Astrocyte of the spinal cord (primary cell): ENCODE measurements at places on chromosomes 11 and 22.

DNA sequence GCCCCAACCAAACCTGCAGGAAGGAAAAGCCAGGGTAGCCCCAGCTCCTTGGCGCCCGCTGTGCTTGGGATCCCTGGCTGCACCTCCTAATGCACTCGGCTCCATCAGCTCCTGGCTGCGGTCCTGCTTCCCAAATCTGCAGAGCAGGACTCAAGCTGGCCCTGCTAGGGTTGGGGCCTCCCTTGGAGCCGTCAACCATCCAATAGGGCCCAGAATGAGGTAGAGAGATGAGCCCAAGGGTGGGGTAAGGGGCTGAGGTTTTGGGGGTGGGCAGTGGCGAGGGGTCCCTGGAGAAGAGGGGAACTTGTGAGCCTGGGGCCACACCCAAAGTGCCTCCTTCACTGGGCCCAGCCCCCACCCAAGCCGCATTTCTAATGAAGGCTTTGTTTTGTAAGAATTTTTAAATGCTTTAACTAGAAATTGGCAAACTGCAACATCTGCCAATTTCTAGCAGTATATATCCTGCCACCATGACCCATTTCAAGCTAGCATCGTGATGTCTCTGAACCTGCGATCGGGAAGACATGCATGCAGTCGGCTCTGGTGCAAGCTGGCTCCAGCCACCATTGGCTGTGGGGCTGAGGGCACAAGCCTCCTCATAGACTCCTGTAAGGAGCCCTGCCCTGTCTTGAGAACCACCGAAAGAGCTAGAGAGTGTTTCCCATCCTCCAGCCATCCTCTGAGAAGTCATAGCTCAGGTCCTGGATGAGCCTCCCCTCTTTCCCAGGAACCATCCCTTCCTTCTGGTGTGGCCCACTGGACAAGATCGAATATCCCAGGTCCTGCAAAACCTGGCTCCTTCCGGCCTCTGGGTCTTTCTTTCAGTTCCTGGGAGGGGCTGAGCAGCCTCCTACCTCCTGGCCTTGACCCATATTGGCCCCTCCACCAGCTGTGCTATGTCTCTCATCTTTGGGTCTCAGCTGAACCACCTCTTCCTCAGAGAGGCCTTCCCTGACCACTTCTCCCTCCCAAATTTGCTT is 15.5 kb downstream of the C1QTNF6 start:
- DNase-seq: no peak

GRCh38 chr11:1642288-1643145 is 12.9 kb downstream of the KRTAP5-5 start:
- DNase-seq: no peak

GRCh38 chr22:36660510-36660840 is 43.1 kb downstream of the CACNG2 start:
- DNase-seq: no peak

GRCh38 chr22:17085277-17086181 is 729 bp downstream of the IL17RA start:
- DNase-seq: no peak

GRCh38 chr11:2522631-2523255 is 77.9 kb downstream of the KCNQ1 start:
- no peak for DNase-seq

DNA sequence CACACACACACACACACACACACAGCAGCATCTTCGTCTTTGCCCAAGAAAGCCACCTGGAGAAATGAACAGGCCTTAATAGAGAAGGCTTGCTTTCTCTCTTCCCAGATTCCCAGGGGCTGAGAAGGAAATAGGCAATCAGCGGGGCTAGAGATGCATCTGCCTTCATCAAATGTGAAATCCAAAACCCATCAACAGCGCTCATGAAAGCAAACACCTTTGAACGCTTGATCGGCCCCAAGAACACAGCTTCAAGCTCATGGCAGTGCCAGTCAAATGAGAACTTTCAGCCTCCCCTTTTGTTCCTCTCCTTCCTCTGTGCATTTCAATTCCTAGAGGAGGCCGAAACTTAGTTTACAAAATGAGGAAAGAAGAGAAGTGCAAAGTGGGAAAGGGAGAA is 122.7 kb downstream of the EFCAB6 start:
- DNase-seq: no peak
